ENCODE measurements at places on chromosomes 12 and 14.

DNA sequence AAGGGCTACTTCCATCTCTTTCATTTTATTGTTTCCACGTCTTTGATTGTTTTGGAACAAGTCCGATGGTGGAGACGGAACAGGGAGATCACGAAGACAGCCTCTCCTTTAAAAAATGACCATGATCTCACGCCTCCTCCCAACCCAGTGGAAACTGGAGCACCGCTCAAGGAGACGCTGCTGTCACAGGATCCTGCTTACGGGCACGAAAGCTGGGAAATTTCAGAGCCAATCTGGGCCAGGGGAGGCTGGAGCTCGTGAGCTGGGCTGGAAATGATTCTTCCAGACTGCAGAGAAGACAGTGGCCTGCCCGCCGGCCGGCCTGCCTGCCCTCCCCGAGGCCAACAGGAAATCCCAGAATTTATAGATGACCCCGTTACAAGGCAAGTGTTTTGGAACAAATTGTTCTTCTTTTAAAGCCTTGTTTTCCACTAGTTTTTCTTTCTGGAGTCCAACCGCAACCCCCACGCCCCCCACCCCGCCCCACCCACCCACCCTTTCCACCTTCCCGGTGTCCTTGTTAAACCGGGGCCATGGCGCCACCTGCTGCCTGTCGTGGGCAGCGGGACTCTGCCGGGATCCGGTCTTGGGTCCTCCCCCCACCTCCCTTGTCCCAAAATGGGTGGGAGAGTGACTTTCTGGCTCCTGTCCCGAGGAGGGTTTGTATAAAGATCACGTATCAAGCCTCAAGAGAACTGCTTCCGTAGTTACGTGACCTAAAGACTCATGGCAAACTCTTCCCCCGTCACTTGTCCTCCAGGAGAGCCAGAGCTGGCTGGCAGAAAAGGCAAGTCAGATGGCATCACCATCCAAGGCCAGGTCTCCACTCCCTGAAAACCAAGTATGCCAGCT is 40.3 kb downstream of the MAP1LC3B2 start:
- no peaks in the 10 kb centered on the region for H3K27me3 ChIP-seq
- H3K27ac ChIP-seq, result no peak overlapping the region
- peaks cover 26% of the 10 kb centered on the region for H3K4me1 ChIP-seq
- no peak overlapping the region for H3K4me3 ChIP-seq
- no peaks in the 10 kb centered on the region for H3K36me3 ChIP-seq
- DNase-seq, result peak; percentile 30

DNA sequence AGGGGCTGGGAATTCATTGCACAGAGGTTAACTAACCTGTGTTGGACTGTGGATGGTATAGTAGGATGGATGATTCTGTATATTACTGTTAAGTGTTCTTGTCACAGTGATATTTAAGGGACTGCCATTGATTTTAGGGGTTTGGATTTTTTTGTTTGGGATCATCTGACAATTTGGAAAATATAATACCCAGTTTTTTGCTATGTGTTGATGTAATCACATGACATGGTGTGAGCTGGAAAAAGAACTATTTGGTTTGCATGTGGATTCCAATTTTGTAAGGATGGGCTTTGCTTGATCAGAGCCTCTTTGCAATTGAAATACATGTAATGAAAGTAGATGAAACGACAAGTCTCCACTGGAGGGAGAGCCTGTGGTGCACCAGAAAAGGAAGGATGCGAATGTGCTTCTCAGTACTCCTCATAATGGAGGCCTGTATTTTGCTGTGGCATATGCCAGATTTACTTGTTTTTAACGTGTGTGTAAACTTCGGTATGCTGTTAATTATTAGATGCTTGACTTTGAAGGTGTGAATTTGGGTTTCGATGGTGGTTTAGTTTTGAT is 2.7 kb downstream of the DYRK2 start:
- peak overlapping the region; percentile 96 for H3K4me3 ChIP-seq
- DNase-seq, result no peak
- H3K27ac ChIP-seq, result peak overlapping the region; percentile 13
- peaks cover 54% of the 10 kb centered on the region for H3K4me1 ChIP-seq
- H3K36me3 ChIP-seq, result peaks cover 40% of the 10 kb centered on the region

DNA sequence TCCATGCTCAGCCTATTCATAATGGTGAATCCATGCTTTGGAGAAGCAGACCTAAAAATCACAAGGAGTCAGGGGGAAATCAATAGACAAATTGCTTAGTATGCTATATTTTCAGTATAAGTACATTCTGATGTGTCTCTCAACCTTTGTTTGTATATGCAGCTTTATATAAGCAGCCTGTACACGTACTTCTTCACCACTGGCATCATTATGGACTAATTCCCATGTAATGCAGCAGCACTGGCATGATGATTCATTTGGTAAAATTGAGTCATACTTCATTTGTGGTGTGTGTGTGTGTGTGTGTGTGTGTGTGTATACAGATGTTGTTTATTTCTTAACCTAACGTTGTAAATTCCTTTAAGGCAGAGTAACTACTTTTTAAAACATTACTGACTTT is 10.9 kb downstream of the DCP1B start:
- H3K4me1 ChIP-seq, result peaks cover 30% of the 10 kb centered on the region
- H3K36me3 ChIP-seq, result peaks cover 50% of the 10 kb centered on the region
- DNase-seq, result no peak
- no peak overlapping the region for H3K4me3 ChIP-seq
- no peaks in the 10 kb centered on the region for H3K27me3 ChIP-seq

DNA sequence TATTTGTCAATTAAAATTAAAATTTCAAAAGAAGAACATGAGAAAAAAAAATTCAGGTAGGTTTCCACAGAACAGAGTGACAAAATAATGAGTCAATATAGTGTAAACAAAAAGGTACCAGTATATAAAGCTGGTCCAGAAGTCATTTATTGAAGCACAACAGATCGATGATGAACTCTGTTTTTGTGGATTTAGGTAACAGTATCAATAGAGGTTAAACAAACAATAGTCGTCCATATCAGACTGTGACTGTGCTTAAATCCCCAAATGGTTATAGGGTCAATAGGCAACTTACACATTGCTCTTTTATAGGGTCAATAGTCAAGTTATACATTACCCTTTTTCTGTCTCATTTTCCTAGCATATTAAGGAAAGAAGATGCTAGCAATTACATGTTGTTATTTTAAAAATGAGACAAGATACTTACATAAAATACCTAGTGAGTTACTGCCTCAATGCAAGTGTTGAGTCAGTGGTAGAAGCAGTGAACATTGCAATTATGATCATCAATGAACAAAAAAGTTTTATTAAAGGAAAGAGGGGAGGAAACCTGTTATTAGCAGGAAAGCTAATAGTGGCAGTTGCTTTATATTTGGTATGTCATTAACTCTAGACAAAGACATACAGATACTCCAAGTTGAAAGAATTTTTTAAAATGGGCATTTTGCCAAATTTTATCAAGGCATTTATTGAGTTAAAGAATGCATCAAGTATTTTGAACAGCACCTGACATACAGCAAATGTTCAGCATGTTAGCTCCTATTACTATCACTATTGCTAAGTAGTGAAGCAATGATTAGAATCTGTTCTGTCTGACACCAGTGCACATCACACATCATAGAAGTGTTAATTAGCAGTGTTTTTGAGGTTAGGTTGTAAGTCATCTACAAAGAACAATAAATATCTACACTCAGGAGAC is 102.9 kb downstream of the CCER1 start:
- no peak overlapping the region for H3K27ac ChIP-seq
- H3K4me3 ChIP-seq, result no peak overlapping the region
- no peaks in the 10 kb centered on the region for H3K27me3 ChIP-seq

GRCh38 chr12:132754160-132754932 is 7.3 kb downstream of the ANKLE2 start:
- H3K27ac ChIP-seq, result no peak overlapping the region
- H3K27me3 ChIP-seq, result no peaks in the 10 kb centered on the region
- peaks cover 6% of the 10 kb centered on the region for H3K4me1 ChIP-seq
- no peak overlapping the region for H3K4me3 ChIP-seq
- DNase-seq, result no peak
- peaks cover 59% of the 10 kb centered on the region for H3K36me3 ChIP-seq

DNA sequence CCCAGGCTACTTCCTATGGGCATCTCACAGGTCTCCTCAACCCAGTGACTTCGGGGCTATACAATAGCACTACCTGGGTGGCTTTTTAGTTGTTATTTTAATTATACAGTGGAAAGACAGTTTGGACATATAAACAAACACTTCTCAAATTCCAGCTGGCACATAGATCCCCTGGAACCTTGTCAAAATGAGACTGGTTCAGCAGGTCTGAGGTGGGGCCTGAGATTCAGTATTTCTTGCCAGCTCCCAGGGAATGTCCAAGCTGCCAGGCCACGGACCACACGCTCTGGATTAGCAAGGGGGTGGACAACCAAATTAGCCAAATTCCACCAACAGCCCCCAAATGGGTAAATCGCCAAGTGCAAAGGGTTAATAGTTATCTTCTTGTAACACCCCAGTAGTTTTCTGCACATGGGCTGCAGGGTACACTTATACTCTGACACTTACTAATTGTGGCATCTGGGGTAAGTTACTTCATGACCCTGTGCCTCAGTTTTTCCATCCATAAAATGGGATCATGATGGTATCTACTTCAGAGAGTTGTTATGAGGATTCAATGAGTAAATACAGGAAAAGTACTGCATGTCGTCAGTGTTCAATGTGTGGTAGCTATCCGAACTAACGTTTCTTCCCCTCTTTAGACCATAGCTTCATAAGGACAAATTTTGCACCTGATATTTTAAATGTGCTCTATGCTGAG is 789.4 kb upstream of the TBX3 start:
- no peak overlapping the region for H3K4me3 ChIP-seq
- H3K36me3 ChIP-seq, result no peaks in the 10 kb centered on the region
- H3K4me1 ChIP-seq, result no peaks in the 10 kb centered on the region
- DNase-seq, result no peak
- H3K27ac ChIP-seq, result no peak overlapping the region

DNA sequence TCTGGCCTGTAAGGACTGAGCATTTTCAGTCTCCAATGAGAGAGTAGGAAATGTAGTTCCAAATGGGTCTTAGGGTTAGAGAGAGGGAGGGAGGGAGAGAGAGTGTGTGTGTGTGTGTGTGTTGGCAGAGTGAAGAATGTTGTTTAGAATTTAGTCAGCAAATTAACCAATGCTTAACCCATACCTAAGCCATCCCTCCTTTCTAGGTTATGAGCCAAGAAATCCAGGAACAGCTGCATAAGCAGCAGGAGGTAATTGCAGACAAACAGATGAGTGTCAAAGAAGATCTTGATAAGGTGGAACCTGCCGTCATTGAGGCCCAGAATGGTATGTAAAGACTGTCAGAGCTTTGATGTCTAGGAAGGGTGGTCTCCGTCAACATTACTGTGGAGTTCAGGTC is 56.9 kb downstream of the HSP90AA1 start:
- H3K4me1 ChIP-seq, result no peaks in the 10 kb centered on the region
- H3K4me3 ChIP-seq, result no peak overlapping the region

- no peak for DNase-seq
- no peak overlapping the region for H3K4me3 ChIP-seq
- H3K4me1 ChIP-seq, result no peaks in the 10 kb centered on the region
- H3K27ac ChIP-seq, result no peak overlapping the region
- no peaks in the 10 kb centered on the region for H3K36me3 ChIP-seq
- peaks cover 14% of the 10 kb centered on the region for H3K27me3 ChIP-seq
Observed at GRCh38 chr12:62839869-62840660, 94.9 kb downstream of the PPM1H start.

GRCh38 chr14:105421723-105422615 is 2.3 kb downstream of the MTA1 start:
- peak overlapping the region; percentile 93 for H3K4me3 ChIP-seq
- peaks cover 11% of the 10 kb centered on the region for H3K4me1 ChIP-seq
- H3K27ac ChIP-seq, result peak overlapping the region; percentile 93
- no peak for DNase-seq
- H3K27me3 ChIP-seq, result no peaks in the 10 kb centered on the region
- H3K36me3 ChIP-seq, result peaks cover 25% of the 10 kb centered on the region

DNA sequence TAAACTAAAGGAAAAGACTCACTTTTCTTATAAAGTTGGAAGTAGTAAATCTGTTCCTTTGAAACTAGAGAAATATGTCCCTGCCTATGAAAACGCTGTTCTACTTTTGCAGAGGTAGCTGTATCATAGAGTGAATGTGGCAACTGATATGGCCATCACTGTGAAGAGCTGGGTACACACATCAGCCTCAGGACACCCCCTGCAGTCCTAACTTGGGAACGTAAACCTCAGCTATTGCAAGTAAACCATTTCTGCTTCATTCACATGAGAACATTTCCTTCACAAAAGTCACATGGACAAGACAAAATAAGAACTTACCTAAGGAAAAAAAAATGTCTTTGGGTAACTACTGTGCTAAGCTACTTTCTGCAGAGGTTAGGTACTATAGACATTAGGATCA is 233.3 kb upstream of the PPFIA2 start:
- no peaks in the 10 kb centered on the region for H3K4me1 ChIP-seq
- H3K27me3 ChIP-seq, result no peaks in the 10 kb centered on the region
- H3K4me3 ChIP-seq, result no peak overlapping the region

DNA sequence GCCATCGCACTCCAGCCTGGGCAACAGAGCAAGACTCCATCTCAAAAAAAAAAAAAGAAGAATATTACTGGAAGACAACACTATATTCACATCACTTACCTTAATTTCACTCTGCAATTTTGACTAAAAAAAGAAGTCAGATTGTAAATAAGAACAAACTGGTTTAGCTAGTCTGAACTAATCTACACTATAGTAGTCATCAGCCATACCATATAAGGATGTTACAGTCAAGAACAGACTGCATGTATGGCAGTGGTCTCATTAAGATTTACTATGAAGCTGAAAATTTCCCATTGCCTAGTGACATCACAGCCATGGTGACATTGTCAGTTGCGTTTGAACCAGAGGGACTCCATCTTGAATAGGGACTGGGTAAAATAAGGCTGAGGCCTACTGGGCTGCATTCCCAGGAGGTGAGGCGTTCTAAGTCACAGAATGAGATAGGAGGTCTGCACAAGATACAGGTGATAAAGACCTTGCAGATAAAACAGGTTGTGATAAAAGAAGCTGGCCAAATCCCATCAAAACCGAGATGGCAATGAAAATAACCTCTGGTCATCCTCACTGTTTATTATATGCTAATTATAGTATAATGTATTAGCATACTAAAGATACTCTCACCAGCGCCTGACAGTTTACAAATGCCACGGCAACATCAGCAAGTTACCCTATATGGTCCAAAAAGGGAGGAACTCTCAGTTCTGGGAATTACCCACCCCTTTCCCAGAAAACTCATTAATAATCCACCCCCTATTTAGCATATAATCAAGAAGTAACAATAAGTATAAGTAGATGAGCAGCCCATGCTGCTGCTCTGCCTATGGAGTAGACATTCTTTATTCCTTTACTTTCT is 51.2 kb downstream of the OSBPL8 start:
- H3K4me3 ChIP-seq, result no peak overlapping the region
- H3K36me3 ChIP-seq, result peaks cover 33% of the 10 kb centered on the region
- DNase-seq, result no peak
- no peaks in the 10 kb centered on the region for H3K27me3 ChIP-seq

- peaks cover 7% of the 10 kb centered on the region for H3K4me1 ChIP-seq
- H3K27me3 ChIP-seq, result peaks cover 11% of the 10 kb centered on the region
- H3K27ac ChIP-seq, result no peak overlapping the region
- DNase-seq, result no peak
Observed at GRCh38 chr12:48508987-48509386, 16.4 kb upstream of the OR8S1 start.

Measured in activated T-helper 2 cell treated with anti-CD3 and anti-CD28 coated beads, Interferon-gamma antibody, Interleukin-2, Interleukin-4, amounts not matched to agents 10 μg/mL and 5 μg/mL and 100 μg/mL, durations not matched to agents 14 hours and 24 hours and 36 hours (primary cell).